Spinal cord (tissue), 10 donors: ENCODE measurements at places on chromosomes 1 and 21. TPM values are rescaled to one million over a fixed set of nuclear protein-coding genes. Genes with fewer than 3 reads are reported as not detected.

DNA sequence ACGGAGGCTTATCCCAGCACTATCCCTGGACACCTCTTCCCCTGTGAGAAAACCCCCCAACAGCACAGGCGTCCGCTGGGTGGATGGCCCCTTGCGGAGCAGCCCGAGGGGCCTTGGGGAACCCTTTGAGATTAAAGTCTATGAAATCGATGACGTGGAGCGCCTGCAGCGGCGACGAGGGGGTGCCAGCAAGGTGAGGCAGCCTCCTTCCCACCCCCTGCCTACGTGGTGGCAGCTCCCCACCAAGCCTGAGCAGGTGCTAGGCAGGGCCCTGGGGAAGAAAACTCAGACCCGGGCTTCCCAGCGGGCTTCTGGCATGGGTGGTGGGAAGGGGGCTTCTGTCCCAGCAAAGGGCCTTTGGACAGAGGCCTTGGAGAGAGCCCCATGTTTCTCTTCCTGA is 543.3 kb downstream of the KIF26B start:
- no peak overlapping the region for H3K27ac ChIP-seq

DNA sequence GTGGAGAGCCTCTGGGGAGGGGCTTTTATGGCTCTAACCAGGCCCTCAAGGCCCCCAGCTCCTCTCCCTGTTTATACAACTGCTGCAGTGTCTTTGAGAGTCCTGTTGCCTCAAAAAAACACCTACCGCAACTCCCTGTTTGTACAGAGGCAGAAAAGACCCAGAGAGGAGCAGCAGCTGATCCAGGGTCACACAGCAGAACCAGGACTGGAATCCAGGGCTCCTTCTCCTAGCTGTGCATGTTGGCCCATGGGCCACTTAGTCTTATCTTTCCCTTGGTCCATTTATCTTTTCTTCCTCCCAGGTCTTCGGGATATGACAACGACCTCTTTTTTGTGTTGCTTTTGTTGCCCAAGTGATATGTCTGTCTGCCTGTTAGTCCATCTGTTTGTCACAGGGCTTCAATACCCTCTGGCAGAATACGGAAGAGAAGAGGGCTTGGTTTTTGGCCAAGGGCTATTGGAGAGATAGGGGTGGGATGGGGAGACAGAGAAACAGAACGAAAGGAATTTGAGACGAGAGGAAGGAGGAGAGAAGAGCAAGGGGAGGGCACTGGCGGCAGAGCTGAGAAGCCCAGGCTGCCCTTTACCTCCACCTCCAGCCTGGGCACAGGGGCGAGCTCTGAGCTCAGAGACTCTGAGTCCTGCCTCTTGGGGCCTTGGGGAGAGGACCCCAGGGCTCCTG is 33.5 kb upstream of the WASF2 start:
- H3K4me3 ChIP-seq: no peak overlapping the region
- no peak for DNase-seq
- H3K27me3 ChIP-seq: no peaks in the 10 kb centered on the region
- H3K27ac ChIP-seq: peak overlapping the region; percentile 88
- H3K36me3 ChIP-seq: peaks cover 3% of the 10 kb centered on the region

DNA sequence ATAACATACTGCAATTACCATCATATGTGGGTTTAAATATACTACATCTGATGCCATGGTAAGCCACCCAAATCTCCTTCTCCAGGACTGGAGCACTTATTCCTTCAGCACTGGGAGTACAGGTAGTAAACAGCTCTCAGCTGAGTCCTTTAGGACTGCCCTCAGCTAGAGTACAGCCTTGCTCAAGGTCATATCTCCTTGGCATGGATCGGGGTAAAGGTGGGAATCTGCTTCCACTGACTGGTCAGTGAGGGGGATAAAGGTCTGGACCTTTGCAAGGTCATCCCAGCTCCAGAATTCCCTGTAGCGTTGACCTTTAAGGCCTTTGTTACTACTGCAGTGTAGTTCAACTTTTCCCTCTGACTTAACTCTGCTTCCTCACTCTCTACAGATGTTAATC is 38.8 kb downstream of the RPL5 start:
- H3K4me3 ChIP-seq: no peak overlapping the region
- peaks cover 3% of the 10 kb centered on the region for H3K36me3 ChIP-seq
- no peaks in the 10 kb centered on the region for H3K27me3 ChIP-seq
- H3K4me1 ChIP-seq: peaks cover 4% of the 10 kb centered on the region

- H3K27ac ChIP-seq: no peak overlapping the region
- no peak for DNase-seq
- no peak overlapping the region for H3K4me3 ChIP-seq
- no peaks in the 10 kb centered on the region for H3K4me1 ChIP-seq
- no peaks in the 10 kb centered on the region for H3K27me3 ChIP-seq
- no peaks in the 10 kb centered on the region for H3K36me3 ChIP-seq
These were observed 83.6 kb upstream of the RGS1 start for GRCh38 chr1:192491804-192492554.

DNA sequence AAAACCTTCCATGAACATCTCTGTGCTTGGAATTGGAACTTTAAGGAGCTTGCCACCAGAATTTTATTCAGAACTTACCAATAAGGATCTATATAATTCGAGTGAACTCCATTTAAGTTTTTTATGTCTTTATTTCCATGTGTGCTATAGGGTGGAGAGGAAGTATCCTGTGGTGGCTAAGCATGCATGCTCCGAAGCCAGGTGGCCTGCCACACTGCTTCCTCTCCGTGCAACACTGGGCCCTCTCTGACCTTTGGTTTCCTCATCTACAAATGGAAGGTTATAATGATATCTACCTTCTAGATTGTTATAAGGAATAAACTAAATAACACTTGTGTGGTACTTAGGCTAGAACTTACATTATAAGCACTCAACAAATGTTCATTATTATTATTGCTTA is 382.1 kb downstream of the PTPRC start:
- H3K27me3 ChIP-seq: no peaks in the 10 kb centered on the region
- no peak overlapping the region for H3K27ac ChIP-seq
- DNase-seq: no peak
- H3K4me1 ChIP-seq: no peaks in the 10 kb centered on the region
- H3K4me3 ChIP-seq: no peak overlapping the region

DNA sequence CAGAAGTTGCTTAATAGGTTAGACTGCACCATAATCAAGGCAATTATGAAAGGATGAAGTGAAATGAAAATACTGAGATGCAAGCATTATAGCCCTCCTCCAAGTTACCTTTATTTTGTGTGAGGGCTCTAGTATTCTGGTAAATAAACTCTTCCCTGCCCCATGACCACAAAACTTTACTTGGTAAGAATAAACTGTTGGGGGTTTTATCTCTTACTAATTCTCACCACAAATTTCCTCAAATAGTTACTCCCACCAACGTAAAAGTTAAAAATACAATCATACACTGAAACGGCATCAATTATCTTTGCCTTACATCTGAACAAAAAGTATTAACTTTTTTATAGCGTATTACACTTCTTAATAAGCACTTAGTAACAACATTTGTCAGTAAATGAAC is 29.5 kb downstream of the C21orf91 start:
- no peak overlapping the region for H3K27ac ChIP-seq
- H3K4me1 ChIP-seq: no peaks in the 10 kb centered on the region
- no peaks in the 10 kb centered on the region for H3K27me3 ChIP-seq
- peaks cover 2% of the 10 kb centered on the region for H3K36me3 ChIP-seq
- H3K4me3 ChIP-seq: no peak overlapping the region

DNA sequence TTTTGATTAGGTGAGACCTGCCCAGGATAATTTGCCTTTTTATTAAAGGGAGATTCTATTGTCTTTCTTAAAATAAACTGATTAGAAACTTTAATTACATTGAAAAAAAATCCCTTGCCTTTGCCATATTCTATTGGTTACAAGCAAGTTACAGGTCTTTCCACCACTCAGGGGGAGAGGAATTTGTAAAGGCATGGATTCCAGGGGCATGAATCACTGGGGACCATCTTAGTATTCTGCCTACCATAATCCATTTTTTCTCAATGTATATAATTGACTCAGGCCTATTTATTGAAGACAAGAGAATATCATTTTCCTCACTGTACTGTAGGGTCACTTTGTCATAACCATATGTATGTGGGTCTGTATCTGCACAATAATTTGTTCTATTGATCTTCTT is 124.3 kb upstream of the PDE4B start:
- no peak overlapping the region for H3K27ac ChIP-seq
- H3K4me3 ChIP-seq: no peak overlapping the region
- H3K36me3 ChIP-seq: no peaks in the 10 kb centered on the region

- DNase-seq: no peak
- no peaks in the 10 kb centered on the region for H3K36me3 ChIP-seq
- no peak overlapping the region for H3K4me3 ChIP-seq
- H3K27ac ChIP-seq: no peak overlapping the region
These were observed 33.2 kb downstream of the ZBTB40 start for GRCh38 chr1:22484706-22485345.

DNA sequence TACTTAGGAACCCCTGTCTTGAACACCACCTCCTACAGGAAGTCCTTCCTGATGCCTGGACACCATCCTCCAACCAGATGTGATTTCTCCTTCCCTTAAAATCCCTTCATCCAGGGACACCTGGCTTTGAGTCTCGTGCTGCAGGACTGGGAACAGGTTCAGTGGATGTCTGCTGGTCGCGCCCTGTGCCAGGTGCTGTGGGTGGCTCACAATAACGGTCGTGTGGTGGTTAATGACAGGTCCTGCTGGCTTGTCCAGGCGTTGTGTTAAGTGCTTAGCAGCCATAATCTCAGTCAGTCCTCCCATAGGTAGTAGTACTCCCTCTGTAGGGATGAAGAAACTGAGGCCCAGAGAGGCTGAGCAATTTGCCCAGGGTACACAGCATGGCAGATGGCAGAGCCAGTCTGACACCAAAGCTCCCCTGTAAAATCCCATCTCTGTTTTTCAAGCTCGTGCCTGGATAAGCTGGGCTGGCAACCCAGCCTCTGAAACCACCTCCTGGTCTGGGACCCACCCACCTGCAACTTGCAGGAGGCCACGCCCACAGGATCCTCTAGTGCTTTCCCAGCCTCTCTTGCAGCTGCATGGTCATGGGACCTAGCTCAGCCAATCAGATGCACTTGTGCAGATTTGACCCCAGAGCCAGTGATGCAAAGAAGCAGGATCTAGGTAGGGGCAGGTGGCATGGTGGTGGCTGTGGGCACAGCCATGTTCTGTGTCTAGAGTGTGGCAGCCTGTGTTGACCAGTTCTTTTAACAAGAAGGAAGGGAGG is 106.0 kb upstream of the IFFO2 start:
- no peak overlapping the region for H3K4me3 ChIP-seq
- DNase-seq: no peak
- H3K27me3 ChIP-seq: peaks cover 8% of the 10 kb centered on the region
- no peak overlapping the region for H3K27ac ChIP-seq
- peaks cover 17% of the 10 kb centered on the region for H3K4me1 ChIP-seq

- DNase-seq: no peak
- no peak overlapping the region for H3K27ac ChIP-seq
- no peak overlapping the region for H3K4me3 ChIP-seq
- H3K36me3 ChIP-seq: peaks cover 70% of the 10 kb centered on the region
These were observed 4.5 kb downstream of the NCDN start for GRCh38 chr1:35561972-35562680.

DNA sequence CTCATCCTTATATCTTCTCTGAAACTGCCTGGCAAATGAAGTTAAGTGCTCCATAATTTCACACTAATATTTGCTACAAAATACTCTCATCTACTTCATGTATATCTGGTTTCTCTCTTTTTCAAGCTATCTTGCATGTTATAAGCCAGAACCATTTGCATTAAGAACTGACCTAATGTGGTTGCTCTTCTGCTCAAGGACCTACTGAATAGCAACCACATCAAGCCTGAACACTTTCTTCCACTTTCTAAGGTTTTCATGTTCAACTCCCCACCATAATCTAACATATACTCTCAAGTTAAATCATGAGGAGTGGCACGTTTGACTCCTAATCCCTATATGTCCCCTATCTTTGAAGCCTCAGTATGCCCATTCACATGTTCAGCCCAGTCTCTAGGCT is 27.2 kb downstream of the RGS1 start:
- H3K4me1 ChIP-seq: no peaks in the 10 kb centered on the region
- H3K27me3 ChIP-seq: no peaks in the 10 kb centered on the region
- no peak overlapping the region for H3K4me3 ChIP-seq
- H3K36me3 ChIP-seq: no peaks in the 10 kb centered on the region
- no peak for DNase-seq

- no peak overlapping the region for H3K4me3 ChIP-seq
- no peak for DNase-seq
These were observed 362.3 kb downstream of the HLX start for GRCh38 chr1:221241592-221241991.

- DNase-seq: no peak
- H3K4me1 ChIP-seq: peaks cover 3% of the 10 kb centered on the region
- peak overlapping the region; percentile 82 for H3K27ac ChIP-seq
- H3K27me3 ChIP-seq: no peaks in the 10 kb centered on the region
- no peak overlapping the region for H3K4me3 ChIP-seq
These were observed 79.1 kb upstream of the GPR88 start for GRCh38 chr1:100458661-100459357.

GRCh38 chr1:184376369-184376768 is 10.5 kb upstream of the C1orf21 start:
- no peak overlapping the region for H3K4me3 ChIP-seq
- DNase-seq: no peak
- H3K27me3 ChIP-seq: no peaks in the 10 kb centered on the region
- H3K36me3 ChIP-seq: no peaks in the 10 kb centered on the region

DNA sequence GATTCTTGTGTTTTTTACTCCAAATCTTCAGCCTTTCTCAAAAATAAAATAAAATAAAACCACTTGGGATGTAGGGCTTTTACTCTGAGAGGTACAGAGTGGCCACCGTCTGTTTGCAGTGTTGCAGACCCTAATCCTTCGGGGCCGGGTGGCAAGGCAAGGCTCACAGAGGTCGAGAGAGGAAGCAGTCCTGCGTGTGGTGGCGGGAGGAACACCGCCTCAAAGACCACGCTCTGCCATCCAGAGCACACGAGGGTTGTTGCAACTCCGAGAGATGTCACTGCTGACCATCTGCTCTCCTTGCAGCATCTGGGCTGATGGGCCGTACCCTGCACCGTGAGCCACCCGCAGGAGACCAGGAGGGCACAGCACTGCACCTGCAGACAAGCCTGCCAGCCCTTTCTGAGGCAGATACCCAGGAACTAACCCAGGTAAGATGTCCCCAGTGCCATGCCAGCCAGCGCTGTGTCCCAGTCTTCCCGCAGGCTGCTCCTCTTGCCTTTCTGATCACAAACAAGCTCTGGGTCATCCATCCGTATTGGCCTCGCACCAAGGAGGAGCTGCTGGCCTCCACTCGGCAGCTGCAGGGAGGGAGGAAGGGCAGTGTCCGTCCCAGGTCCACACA is 31.5 kb downstream of the SNAP47 start:
- no peaks in the 10 kb centered on the region for H3K27me3 ChIP-seq
- no peak for DNase-seq
- peaks cover 18% of the 10 kb centered on the region for H3K4me1 ChIP-seq
- no peak overlapping the region for H3K27ac ChIP-seq
- no peak overlapping the region for H3K4me3 ChIP-seq

- no peaks in the 10 kb centered on the region for H3K27me3 ChIP-seq
- H3K4me1 ChIP-seq: peaks cover 15% of the 10 kb centered on the region
- H3K36me3 ChIP-seq: no peaks in the 10 kb centered on the region
- H3K4me3 ChIP-seq: peak overlapping the region; percentile 82
- H3K27ac ChIP-seq: peak overlapping the region; percentile 90
These were observed 563 bp upstream of the NFIA start for GRCh38 chr1:61081686-61082310.

UTS2 gene
- total RNA-seq: 11.0 TPM

ZMYM4 gene
- 52.6 TPM for total RNA-seq

FAM151A gene
- total RNA-seq: not detected

TLCD4 gene
- total RNA-seq: 3.9 TPM

RPE65 gene
- 4.0 TPM for total RNA-seq

TNNI3K gene
- 3.0 TPM for total RNA-seq

CXADR gene
- 89.1 TPM for total RNA-seq
